IMR-90 (cell line): ENCODE measurements at places on chromosomes 4 and X. TPM values are rescaled to one million over a fixed set of nuclear protein-coding genes. Genes with fewer than 3 reads are reported as not detected.

DNA sequence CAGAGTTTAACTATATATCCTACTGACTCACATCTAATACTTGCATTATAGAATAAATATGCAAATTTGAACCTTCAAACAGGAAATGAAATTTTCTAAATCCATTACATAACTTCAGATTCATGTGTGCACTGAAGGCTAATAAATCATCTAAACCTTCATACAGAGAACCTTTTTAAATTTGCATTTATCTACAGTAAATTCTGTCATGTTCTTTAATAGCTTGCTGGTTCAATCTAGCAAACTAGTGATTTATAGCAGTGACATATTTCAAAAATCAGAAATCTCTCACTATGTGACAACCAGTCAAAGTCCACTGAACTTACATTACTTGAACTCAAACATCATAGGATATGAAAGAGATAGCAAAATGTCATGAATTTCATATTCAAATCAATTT is 65.1 kb downstream of the LRBA start:
- H3K36me3 ChIP-seq, result no peaks in the 10 kb centered on the region
- H3K4me3 ChIP-seq, result no peak overlapping the region
- H3K27me3 ChIP-seq, result no peaks in the 10 kb centered on the region
- DNase-seq, result no peak
- no peaks in the 10 kb centered on the region for H3K4me1 ChIP-seq
- H3K27ac ChIP-seq, result no peak overlapping the region

GRCh38 chr4:2958446-2958845 is 4.8 kb downstream of the NOP14 start:
- peak overlapping the region; percentile 0; the same call in 1 of the 2 replicates for H3K27ac ChIP-seq
- no peaks in the 10 kb centered on the region for H3K27me3 ChIP-seq
- no peak overlapping the region for H3K4me3 ChIP-seq
- peaks cover 15% of the 10 kb centered on the region for H3K4me1 ChIP-seq
- DNase-seq, result peak; percentile 47
- H3K36me3 ChIP-seq, result peaks cover 28% of the 10 kb centered on the region

Gene EDNRA
- total RNA-seq, result 6.5 and 7.8 TPM in 2 replicates

- peaks cover 15% of the 10 kb centered on the region; the same call in 1 of the 2 replicates for H3K27me3 ChIP-seq
- no peaks in the 10 kb centered on the region for H3K36me3 ChIP-seq
- H3K4me3 ChIP-seq, result no peak overlapping the region
- DNase-seq, result no peak
These were observed 53.6 kb upstream of the HPSE start for GRCh38 chr4:83388313-83388676.

Gene LCORL
- total RNA-seq, result 5.0 and 11.4 TPM in 2 replicates

GRCh38 chrX:123121241-123121640 is 62.8 kb upstream of the GRIA3 start:
- no peak for DNase-seq
- no peaks in the 10 kb centered on the region for H3K4me1 ChIP-seq
- no peak overlapping the region for H3K27ac ChIP-seq
- H3K27me3 ChIP-seq, result no peaks in the 10 kb centered on the region
- H3K4me3 ChIP-seq, result no peak overlapping the region

Gene FAT1
- total RNA-seq, result 464 and 519 TPM in 2 replicates

DNA sequence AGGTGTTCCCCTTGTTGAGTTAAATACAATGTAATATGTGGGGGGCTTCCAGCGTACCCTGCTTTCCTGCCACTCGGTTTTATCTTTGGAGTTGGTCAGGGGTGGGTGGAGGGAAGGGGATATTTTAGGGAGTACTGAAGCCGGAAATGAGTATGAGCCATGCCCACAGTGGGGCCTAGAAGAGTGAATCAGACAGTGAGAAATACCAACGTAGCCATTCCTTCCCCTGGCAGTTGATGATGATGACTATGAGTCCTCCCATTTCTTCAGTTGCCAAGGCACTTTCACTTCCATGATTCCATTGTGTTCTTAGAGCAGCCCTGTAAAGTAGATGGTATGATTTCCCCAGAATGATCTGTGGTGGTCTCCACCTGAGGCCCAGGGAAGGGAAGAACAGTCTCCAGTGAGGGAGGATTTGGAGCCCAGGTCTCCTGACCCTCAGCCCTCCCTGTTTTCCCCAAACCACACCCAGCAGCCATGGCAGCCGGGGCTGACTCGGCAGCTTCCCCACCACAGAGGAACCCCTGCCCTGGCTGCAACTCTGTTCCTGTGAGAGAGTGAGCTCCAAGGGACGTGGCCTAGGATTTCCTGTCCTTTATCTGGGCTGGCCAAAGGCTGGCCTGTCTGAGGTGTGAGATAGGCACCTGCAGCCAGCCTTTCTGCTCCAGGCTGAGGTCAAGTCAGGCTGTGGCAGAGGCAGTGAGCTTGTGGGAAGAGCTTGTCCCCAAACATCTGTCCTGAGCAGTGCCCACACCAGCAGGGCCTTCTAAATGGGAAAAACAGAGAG is 52.7 kb downstream of the STARD8 start:
- DNase-seq, result peak; percentile 55
- no peaks in the 10 kb centered on the region for H3K36me3 ChIP-seq
- H3K27me3 ChIP-seq, result peaks cover 14% of the 10 kb centered on the region; the same call in 1 of the 2 replicates
- no peak overlapping the region for H3K4me3 ChIP-seq
- H3K27ac ChIP-seq, result no peak overlapping the region
- no peaks in the 10 kb centered on the region for H3K4me1 ChIP-seq
